IPS-NIHi11 (cell line): ENCODE measurements at places on chromosomes 2 and 18.
A peak's percentile ranks its signal among the peaks of the same experiment; 100 is the strongest.

DNA sequence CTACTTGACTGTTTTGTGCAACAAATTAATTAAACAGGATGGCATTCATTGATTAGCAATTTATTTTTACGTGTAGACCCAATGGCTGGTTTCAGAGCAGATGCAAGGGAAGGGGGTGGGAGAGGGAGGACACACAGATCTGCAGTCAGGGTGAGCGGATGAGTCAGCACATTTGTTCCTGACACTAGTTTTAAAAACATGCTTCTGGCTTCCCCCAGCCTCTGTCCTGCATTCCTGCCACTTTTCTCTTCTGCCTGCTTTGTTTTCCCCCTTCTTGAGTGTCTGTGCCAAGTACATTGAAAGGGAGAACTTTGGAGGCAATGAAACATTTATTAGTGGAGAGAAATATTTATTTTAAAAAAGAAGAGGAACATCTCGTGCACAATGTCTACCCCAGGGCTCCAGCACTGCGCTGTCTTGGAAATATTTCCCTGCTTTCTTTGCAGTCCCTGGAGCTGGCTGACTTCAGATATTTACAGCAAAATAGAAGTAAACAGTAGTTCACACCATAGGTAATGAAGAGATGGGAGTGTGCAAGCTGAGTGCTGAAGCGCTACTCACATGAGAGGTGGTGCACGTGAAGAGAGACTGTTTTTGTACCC lies 52.2 kb downstream of the NRP2 start:
- DNase-seq = peak; percentile 58

GRCh38 chr2:127612111-127612822 lies 33.7 kb upstream of the GPR17 start:
- DNase-seq = no peak

DNA sequence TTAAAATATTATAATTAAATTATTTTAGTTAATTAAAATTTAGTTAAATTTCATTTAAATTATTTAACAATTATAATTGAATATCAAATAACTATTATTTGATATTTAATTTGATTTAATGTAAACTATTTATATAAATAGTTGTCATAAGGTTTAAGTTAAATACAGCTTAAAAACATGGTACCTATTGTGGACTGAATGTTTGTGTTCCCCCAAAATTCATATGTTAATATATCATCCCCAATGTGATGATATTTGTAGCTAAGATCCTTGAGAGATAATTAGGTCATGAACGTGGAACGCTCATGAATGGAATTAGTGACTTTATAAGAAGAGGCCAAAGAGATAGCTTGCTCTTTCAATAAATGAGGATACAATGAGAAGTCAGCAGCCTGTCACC lies 505.7 kb upstream of the LRATD1 start:
- no peak for DNase-seq

DNA sequence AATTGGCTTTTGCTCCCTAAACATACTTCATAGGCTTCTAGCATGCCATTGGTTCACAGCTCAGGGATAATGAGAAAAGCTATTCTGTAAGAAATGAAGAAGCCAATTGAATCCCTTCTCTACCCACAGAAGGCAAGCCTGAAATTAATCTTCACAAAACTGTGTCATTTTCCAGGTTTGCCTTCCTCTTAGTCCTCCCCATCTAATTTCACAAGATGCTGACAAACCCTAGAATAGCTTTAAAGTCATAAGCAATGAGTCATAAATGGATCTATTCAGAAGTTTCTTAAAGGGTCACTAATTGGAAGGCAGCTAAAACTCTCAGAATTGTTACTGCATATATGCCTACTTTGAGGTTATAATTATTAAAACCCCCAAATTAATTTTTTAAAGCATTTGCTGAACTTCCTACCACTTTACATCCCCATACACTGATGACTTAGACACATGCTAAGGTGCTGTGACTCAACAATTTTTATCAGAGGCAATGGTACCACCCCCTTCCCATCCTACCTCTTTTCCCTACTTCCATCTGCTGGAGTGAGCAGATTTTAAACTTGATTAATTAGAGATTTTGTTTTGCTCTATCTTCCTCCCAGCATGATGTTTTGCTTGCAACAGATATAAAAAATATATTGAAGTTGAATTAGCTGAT lies 51.3 kb upstream of the NABP1 start:
- DNase-seq = no peak

DNA sequence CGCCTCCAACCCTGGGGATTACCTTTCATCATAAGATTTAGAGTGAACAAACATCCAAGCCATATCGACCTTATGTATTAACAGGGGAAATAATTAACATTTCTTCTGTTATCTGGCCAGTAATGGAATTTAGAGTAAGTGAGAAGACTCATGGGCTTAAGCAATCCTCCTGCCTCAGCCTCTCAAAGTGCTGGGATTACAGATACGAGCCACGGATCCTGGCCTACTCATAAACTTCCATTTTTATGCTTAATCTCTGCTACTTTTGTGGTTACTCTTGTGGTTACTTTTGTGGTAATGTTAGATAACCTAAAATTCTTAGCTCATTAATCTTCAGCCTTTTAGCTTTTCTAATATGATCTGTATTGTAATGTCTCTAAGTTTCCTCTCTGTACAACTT lies 159.3 kb upstream of the SLC8A1 start:
- DNase-seq = no peak
